Spleen (tissue), 13 donors: ENCODE measurements at places on chromosomes 6 and 20.

DNA sequence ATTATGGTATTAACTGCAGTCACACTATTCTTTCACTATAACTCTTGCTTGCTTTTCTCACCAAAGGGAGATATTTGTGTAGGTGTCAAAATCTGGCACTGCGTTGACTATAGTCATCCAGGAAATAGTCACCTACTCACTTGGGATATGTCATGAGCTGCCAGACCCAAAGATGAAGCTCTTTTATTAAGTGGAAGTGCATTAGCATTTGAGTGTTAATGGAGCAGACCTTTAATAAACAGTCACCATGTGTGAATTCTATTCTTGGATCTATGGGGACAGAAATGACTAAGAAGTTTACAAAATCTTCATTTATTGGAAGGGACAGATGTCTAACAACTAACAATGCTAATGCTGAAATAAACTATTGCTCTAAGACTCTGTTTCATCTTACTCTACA lies 130.1 kb upstream of the NEDD9 start:
- no peak overlapping the region for H3K27ac ChIP-seq
- H3K36me3 ChIP-seq, result no peaks in the 10 kb centered on the region
- no peaks in the 10 kb centered on the region for H3K27me3 ChIP-seq
- peaks cover 54% of the 10 kb centered on the region for H3K4me1 ChIP-seq
- no peak for DNase-seq

DNA sequence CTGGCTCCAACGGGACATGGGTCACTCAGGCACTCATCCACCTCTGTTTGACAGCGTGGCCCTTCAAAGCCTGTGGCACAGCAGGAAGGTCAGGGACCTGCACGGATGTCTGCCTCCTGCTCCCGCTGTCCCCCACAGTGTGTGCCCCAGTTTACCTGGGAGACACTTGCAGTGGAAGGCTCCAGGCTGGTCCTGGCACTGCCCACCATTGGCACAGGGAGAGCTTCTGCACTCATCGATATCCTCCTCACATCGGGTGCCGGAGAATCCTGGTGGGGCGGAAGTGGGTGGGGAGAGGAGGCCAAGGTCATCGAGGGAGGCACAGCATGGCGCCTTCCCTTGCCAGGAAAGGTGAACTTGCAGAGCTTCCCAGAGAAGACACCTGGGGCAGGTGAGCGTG lies 6.9 kb downstream of the NOTCH4 start:
- no peak overlapping the region for H3K4me3 ChIP-seq
- peaks cover 3% of the 10 kb centered on the region for H3K4me1 ChIP-seq
- DNase-seq, result no peak
- no peak overlapping the region for H3K27ac ChIP-seq
- no peaks in the 10 kb centered on the region for H3K36me3 ChIP-seq

- H3K36me3 ChIP-seq, result no peaks in the 10 kb centered on the region
- H3K27ac ChIP-seq, result peak overlapping the region; percentile 71
- H3K4me1 ChIP-seq, result peaks cover 26% of the 10 kb centered on the region
- DNase-seq, result peak; percentile 85
- H3K4me3 ChIP-seq, result peak overlapping the region; percentile 72
Measured at GRCh38 chr6:21587179-21587960, 6.2 kb upstream of the SOX4 start.

- peaks cover 18% of the 10 kb centered on the region for H3K4me1 ChIP-seq
- no peak overlapping the region for H3K27ac ChIP-seq
- DNase-seq, result no peak
- H3K36me3 ChIP-seq, result no peaks in the 10 kb centered on the region
- H3K4me3 ChIP-seq, result no peak overlapping the region
Measured at GRCh38 chr20:44008806-44009678, 94.4 kb downstream of the TOX2 start.

- H3K27ac ChIP-seq, result no peak overlapping the region
- H3K27me3 ChIP-seq, result no peaks in the 10 kb centered on the region
- H3K4me1 ChIP-seq, result no peaks in the 10 kb centered on the region
- no peak for DNase-seq
- H3K4me3 ChIP-seq, result no peak overlapping the region
Measured at GRCh38 chr6:131597446-131597845, 24.4 kb downstream of the ARG1 start.

GRCh38 chr6:100176951-100177710 lies 183.1 kb upstream of the MCHR2 start:
- no peak overlapping the region for H3K4me3 ChIP-seq
- H3K27me3 ChIP-seq, result no peaks in the 10 kb centered on the region
- no peak for DNase-seq
- H3K4me1 ChIP-seq, result no peaks in the 10 kb centered on the region
- H3K27ac ChIP-seq, result no peak overlapping the region

DNA sequence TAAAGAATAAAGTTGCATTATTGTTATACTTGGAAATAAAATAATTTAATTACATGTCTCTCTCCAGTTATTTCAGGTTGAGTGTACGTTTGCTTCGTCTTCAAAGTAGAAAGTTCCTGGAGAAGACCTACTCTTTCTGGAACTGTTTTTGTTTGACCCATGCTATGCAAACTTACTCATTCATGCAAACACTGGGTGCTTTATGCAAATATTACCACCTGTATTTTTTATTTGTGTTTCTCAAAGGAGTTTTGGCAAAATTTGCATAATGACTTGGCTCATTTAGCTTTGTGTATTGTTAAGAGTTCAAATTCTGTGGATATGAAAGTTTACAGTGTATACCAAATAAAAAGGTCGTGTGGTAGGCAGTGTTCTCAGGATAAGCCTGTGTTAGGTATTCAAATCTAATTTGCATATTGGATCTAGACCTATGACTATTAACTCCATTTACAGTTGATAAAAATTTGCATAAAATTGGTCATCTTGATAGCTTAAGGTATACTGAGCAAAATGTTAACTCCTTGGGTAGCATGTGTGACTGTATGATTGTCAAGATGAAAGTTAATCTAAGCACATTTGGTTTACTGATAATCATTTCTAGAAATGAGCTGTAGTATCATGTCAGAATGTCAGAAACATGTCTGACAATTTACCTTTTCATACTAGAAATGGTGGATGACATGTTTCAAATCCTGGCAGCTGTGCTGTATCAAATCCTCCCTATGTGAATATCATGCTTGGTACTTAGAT lies 65.2 kb downstream of the CDKAL1 start:
- H3K36me3 ChIP-seq, result peaks cover 16% of the 10 kb centered on the region
- no peak overlapping the region for H3K4me3 ChIP-seq
- no peak for DNase-seq

GRCh38 chr20:43408848-43409576 lies 48.7 kb upstream of the SRSF6 start:
- no peak for DNase-seq
- H3K27ac ChIP-seq, result no peak overlapping the region
- H3K27me3 ChIP-seq, result peaks cover 56% of the 10 kb centered on the region
- no peak overlapping the region for H3K4me3 ChIP-seq
- no peaks in the 10 kb centered on the region for H3K36me3 ChIP-seq

DNA sequence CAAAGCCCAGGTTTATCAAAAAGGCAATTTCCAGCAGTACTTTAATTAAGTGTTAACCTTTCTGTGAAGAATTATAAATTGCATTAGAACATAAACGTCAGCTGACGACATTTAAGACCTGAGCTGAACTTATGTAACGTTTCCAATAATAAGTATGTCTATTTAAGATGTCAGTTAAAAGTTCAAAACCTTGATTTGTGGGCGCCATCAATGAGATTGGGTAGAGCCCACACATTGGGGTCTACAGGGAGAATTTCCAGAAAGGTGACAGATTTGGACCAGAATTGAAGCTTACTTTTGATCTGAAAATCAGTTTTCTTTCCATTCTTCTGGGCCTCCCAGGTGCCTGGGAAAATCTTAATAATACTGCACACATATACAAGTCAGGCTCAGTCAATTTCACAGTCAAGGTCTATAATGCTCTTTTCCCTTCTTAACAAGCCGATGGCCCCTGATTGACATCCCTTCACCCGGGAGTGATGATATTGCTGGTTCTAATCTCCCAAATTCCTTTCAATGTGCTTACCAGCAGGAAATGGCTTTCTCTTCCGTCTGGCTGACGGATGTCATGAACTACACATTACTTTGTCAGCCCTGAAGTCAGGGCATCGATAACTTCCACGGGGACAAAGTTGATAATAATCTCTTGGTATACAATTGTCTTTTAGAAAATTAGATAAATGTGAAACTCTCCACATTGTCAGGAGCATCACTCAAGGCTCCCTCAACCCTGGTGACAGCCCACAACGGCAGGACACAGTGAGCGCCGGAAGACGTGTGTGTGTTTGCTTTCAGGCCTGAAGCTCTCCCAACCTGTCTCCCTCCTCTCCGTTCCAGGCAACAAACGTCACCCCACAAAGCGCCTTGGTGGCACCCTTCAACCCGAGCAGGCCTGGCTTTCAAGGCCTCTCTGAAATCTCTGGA lies 396.5 kb upstream of the CNR1 start:
- H3K4me3 ChIP-seq, result no peak overlapping the region
- no peaks in the 10 kb centered on the region for H3K36me3 ChIP-seq
- DNase-seq, result no peak
- H3K27me3 ChIP-seq, result no peaks in the 10 kb centered on the region
- H3K27ac ChIP-seq, result no peak overlapping the region
- no peaks in the 10 kb centered on the region for H3K4me1 ChIP-seq

- no peak overlapping the region for H3K4me3 ChIP-seq
- no peaks in the 10 kb centered on the region for H3K36me3 ChIP-seq
- DNase-seq, result no peak
- no peak overlapping the region for H3K27ac ChIP-seq
- no peaks in the 10 kb centered on the region for H3K4me1 ChIP-seq
Measured at GRCh38 chr6:134662077-134662700, 287.7 kb downstream of the ALDH8A1 start.

DNA sequence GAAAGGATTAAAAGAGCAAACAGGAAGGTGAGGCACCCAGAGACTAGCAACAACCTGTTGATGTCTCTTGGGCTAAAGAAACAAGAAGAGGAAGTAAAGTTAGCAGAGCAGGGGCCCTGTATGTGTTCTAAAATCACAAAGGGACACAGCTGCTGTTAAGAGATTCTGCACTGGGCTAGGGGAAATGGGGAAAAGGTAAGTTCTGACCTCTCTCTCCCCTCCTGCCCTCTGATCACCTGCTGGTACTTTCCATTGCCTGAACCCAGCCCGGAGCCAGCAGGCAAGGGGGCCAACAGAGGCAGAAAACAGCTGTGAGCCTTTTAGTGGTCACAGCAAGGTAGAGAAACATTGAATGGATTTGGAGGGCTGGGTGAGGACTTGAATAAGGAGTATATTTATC lies 13.5 kb upstream of the CNR1 start:
- H3K36me3 ChIP-seq, result no peaks in the 10 kb centered on the region
- no peaks in the 10 kb centered on the region for H3K4me1 ChIP-seq
- H3K27me3 ChIP-seq, result no peaks in the 10 kb centered on the region

DNA sequence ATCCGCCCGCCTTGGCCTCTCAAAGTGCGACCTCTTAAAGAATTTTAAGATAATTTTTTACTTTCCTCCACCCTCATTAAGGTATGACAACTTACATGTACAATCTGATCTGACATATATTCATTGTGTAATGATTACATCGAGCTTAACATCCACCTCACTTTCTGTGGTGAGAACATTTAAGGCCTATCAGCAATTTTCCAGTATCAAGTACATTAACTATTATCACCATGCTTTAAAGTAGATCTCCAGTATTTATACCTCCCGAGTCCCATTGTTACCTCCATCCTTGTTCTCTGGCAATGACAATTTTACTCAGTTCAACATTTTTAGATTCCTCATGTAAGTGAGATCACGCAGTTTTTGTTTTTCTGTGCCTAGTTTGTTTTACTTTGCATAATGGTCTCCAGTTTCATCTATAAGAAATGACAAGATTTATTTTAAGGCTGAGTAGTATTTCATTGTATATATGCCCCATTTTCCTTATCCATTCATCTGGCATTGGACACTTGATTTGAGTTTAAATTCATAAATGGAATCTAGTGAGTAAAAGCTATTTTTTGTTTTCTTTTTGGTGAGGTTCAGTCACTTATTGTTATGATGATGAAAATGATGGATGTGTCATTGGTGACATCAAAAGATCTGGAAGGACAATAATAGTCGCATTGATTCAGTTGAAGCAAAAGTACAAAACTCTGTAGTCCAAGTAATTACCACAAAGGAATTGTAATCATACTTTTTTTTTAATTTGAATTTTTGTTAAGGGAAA lies 87.0 kb downstream of the OR2B2 start:
- H3K4me3 ChIP-seq, result peak overlapping the region; percentile 38
- DNase-seq, result no peak
- peaks cover 33% of the 10 kb centered on the region for H3K4me1 ChIP-seq
- no peaks in the 10 kb centered on the region for H3K27me3 ChIP-seq

- no peaks in the 10 kb centered on the region for H3K27me3 ChIP-seq
- H3K36me3 ChIP-seq, result no peaks in the 10 kb centered on the region
- no peaks in the 10 kb centered on the region for H3K4me1 ChIP-seq
- H3K4me3 ChIP-seq, result no peak overlapping the region
Measured at GRCh38 chr6:74577619-74578018, 628.2 kb downstream of the COL12A1 start.

DNA sequence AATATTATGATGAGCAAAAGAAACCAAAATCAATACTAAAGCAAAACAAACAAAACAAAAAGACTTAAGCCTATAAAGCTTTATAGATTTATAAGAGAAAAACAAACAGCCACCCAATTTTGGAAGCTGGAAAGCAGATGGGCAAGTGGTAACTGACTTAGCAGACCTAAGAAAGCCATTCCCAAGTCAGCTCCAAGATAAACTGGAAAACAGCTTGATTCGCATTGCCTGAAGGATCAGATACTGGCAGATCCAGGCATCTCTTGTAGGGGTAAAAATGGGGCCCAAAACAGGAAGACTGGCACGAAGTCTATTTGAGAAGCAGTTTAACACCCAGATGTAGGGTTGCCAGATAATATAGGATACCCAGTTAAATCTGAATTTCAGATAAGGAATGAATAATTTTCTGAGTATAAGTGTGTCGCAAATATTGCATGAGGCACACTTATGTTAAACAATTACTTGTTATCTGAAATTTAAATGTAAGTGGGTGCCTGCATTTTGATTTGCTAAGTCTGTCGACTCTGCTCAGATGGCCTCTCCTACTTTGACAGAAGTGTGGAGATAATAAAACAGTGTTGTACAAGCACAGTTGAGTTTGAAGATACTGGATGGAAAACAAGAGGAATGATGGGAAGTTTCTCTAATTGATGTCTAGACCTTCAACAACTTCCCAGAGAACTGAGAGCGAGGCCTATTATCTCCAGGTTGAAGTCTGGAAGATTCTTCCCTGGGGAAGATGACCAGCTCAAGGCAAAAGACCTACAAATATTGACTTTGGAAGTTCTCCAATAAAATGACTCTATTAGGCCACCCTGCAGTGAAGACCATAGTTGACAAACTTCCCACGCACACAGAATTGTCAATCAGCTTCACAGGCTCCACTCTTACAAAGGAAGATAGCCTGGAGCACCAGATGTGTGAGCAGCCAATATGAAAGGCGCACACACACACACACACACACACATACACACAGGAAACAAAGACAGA lies 113.4 kb downstream of the FAM50B start:
- no peaks in the 10 kb centered on the region for H3K27me3 ChIP-seq
- DNase-seq, result no peak
- no peaks in the 10 kb centered on the region for H3K36me3 ChIP-seq
- no peak overlapping the region for H3K4me3 ChIP-seq
- H3K4me1 ChIP-seq, result no peaks in the 10 kb centered on the region

- no peak for DNase-seq
- peaks cover 16% of the 10 kb centered on the region for H3K4me1 ChIP-seq
- H3K36me3 ChIP-seq, result peaks cover 4% of the 10 kb centered on the region
- no peak overlapping the region for H3K4me3 ChIP-seq
- no peaks in the 10 kb centered on the region for H3K27me3 ChIP-seq
- no peak overlapping the region for H3K27ac ChIP-seq
Measured at GRCh38 chr6:90026216-90026615, 131.9 kb downstream of the GJA10 start.

- H3K27ac ChIP-seq, result no peak overlapping the region
- no peak for DNase-seq
- no peak overlapping the region for H3K4me3 ChIP-seq
- no peaks in the 10 kb centered on the region for H3K36me3 ChIP-seq
Measured at GRCh38 chr20:14210146-14210545, 127.3 kb downstream of the FLRT3 start.
